ENCODE measurements at places on chromosomes 7 and 10.

GRCh38 chr7:80771523-80771922 is 133.1 kb downstream of the CD36 start:
- DNase-seq = no peak

GRCh38 chr10:112295853-112296830 is 12.9 kb downstream of the TECTB start:
- no peak for DNase-seq

DNA sequence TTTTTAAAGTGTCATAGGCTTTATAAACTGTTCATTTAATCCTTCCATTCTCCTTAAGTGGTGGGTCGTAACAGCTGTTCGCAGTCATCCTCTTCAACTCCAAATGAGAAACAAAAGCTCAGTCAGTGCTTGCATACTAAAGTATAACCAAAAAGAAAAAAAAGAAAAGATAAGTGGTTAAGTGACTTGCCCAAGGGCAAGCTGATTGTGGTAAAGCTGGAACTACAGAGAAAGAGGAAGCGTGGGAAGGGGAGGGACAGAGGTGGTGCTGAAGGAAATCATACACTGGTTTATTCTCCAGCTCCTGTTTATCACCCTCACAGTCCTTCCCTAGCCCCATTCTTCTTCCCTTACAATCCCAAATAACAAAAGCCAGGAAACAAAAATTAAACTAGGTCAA is 29.6 kb downstream of the IDE start:
- no peak for DNase-seq

- peak; percentile 10 for DNase-seq
Observed at GRCh38 chr7:26291699-26292538, at the start of gene SNX10. Gene SNX10, plus strand, starts transcription at chr7:26291862. Its CDS starts 54,581 bp downstream, at chr7:26346443.

Data from caudate nucleus (tissue), 63 donors.